ENCODE measurements at places on chromosomes 5 and 9. TPM values are rescaled to one million over a fixed set of nuclear protein-coding genes. Genes with fewer than 3 reads are reported as not detected.

The KLF9 gene
- total RNA-seq: 11.7 TPM

The ADAMTSL2 gene
- 2.9 TPM for total RNA-seq

The DUSP1 gene
- 68.7 TPM for total RNA-seq

The SPRY4 gene
- 5.7 TPM for total RNA-seq

The CAPSL gene
- not detected for total RNA-seq

The SMAD5 gene
- total RNA-seq: 25.7 TPM

The SV2C gene
- 0.05 TPM for total RNA-seq

The C1QTNF2 gene
- not detected for total RNA-seq

The FOXD4L3 gene
- total RNA-seq: not detected

The DBH gene
- total RNA-seq: not detected

The ANKRD31 gene
- total RNA-seq: 0.16 TPM

The MEGF9 gene
- total RNA-seq: 5.0 TPM

The ENTPD2 gene
- total RNA-seq: 3.3 TPM

The CARD9 gene
- 5.1 TPM for total RNA-seq

The IFNA13 gene
- not detected for total RNA-seq

The IL3 gene
- not detected for total RNA-seq

The IL5 gene
- total RNA-seq: not detected

The FBXL7 gene
- total RNA-seq: 2.4 TPM

The SGCD gene
- total RNA-seq: 0.38 TPM

The CNTNAP3B gene
- 0.76 TPM for total RNA-seq

The FOXD1 gene
- total RNA-seq: 0.06 TPM

The FOXD4 gene
- total RNA-seq: 0.35 TPM

The HRH2 gene
- 0.69 TPM for total RNA-seq

The SLC6A18 gene
- total RNA-seq: not detected

The FPGS gene
- total RNA-seq: 31.0 TPM

The QRFP gene
- not detected for total RNA-seq

The MSX2 gene
- total RNA-seq: 0.28 TPM

The CNTNAP3 gene
- total RNA-seq: 0.72 TPM

The SAXO1 gene
- 0.38 TPM for total RNA-seq

The TTC23L gene
- total RNA-seq: 0.06 TPM

The SH3RF2 gene
- 15.7 TPM for total RNA-seq

The MYMK gene
- not detected for total RNA-seq

The LRRC19 gene
- 0.28 TPM for total RNA-seq

The OR1L1 gene
- not detected for total RNA-seq

The FOXD4L6 gene
- total RNA-seq: not detected

The CEL gene
- 14,874 TPM for total RNA-seq

The CAVIN4 gene
- total RNA-seq: 0.06 TPM

The SLC6A7 gene
- total RNA-seq: not detected

The ENTREP1 gene
- 2.7 TPM for total RNA-seq

The PCDHGA3 gene
- total RNA-seq: 2.0 TPM

The PRDM9 gene
- total RNA-seq: not detected

The PDE4D gene
- total RNA-seq: 7.1 TPM

The CRHBP gene
- 0.31 TPM for total RNA-seq

The PCDHGB3 gene
- 2.3 TPM for total RNA-seq

The NTRK2 gene
- total RNA-seq: 22.8 TPM

The FOXD4L4 gene
- total RNA-seq: 0.29 TPM

The ALAD gene
- 35.7 TPM for total RNA-seq

The OGN gene
- total RNA-seq: 0.32 TPM

The UBE2QL1 gene
- 0.14 TPM for total RNA-seq

The ZNG1E gene
- 16.2 TPM for total RNA-seq

The SOX30 gene
- not detected for total RNA-seq

The ZNF608 gene
- 10.0 TPM for total RNA-seq

The CCL21 gene
- 10.0 TPM for total RNA-seq

The RNF38 gene
- total RNA-seq: 39.4 TPM

The ARL14EPL gene
- total RNA-seq: not detected

Measured in pancreas (tissue), 10 donors.